Muscle of arm (tissue), 14 donors: ENCODE measurements at places on chromosomes 5 and 9.

DNA sequence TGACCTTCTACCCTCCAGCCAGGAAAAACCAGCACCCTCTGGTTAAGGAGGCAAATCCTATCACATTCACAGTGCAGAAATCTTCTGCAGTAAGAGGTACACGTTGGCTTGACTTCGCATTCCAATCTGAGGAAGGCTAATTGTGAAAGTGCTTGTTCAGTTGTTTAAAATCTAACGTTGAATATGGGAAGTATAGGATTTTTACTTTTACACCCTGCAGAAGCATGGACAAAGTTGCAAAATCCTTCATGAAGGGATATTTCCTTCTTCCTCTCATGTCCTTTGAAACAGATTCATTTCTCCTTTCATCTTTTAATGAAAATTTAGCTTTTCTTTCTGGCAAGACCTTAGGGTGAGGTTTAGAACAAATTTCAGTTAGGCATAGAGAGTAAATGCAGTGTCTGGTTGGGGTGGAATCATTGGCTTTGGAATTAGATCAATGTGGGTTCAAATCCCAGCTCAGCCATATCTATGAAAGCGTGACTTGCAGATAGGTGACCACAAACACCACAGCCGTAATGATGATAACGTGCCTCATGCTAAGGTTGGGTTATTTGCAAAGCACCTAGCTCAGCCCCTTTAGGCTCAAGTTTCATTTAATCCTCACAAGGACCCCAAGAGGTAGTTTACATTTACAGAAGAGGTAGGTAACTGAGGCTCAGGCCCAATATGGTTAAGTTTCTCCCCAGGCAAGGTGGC is 42.2 kb upstream of the C5orf58 start:
- DNase-seq = no peak

DNA sequence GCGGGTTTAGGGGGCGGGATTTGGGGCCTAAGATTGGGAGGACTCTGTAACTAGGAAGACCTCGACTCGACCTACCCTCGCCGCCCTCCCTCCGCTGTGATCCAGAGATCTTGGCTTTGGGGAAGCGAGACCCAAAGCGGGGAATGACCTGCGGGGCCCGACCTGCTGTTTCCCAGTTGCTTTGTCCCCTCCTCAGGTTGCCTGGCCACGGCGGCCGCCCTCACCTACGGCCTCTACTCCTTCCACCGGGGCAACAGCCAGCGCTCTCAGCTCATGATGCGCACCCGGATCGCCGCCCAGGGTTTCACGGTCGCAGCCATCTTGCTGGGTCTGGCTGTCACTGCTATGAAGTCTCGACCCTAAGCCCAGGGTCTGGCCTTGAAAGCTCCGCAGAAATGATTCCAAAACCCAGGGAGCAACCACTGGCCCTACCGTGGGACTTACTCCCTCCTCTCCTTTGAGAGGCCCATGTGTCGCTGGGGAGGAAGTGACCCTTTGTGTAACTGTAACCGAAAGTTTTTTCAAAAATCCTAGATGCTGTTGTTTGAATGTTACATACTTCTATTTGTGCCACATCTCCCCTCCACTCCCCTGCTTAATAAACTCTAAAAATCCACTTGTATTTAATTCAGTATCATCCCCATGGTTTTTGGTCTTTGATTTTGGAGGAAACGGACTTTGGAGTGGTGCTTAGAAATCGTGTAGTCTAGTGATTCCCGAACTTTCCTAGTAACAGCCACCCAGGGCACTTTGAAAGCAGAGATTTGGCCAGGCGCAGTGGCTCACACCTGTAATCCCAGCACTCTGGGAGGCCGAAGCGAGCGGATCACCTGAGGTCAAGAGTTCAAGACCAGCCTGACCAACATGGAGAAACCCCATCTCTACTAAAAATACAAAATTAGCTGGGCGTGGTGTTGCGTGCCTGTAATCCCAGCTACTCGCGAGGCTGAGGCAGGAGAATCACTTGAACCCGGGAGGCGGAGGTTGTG is 878 bp downstream of the HIGD2A start:
- no peak for DNase-seq

GRCh38 chr5:32193591-32193990 is 19.5 kb upstream of the GOLPH3 start:
- DNase-seq = peak; percentile 61

DNA sequence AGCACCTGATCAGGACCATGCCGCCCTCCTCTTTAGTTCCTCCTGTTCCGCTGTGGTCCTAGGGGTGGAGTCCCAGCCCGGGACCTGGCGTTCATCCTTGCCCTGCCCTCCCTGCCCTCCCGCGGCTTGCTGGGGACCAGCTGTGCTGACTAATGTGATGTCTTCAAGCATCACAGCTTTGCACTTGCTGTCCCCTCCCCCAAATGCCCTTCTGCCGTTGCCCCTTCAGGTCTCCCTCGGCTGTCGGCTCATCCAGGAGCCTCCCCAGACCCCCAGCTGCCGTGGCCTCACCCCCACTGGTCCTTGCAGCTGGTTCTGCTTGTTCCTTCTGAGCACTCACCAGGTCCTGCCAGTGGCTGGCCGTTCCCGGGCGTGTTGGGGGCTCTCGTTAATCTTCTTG is 19.9 kb downstream of the RXRA start:
- DNase-seq = no peak

DNA sequence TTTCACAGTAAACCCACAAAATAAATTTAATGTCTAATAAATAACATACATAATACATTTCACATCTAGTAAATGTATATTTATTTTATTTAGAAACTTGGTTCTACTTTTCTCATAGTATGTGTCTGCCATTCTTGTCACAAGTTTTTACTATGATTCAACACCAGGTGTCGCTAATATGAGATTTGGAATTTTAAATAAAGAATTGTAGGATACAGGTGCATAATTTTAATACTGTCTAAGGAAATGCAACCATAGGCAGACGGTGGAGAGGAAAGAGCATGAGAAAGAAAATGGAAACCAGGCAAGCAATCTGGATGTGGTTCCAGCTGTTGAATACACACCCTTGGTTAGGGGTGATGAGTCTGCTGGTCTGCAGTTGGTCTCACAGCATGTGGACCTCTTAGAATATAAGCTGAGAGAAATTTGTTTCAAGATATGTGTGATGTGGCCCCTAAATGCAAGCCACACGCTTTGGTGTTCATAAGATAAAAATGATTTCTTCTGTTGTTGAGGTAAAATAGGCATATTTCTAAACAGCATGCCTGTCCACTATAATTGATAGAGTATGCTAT is 114.7 kb upstream of the TXNDC8 start:
- DNase-seq = peak; percentile 26

DNA sequence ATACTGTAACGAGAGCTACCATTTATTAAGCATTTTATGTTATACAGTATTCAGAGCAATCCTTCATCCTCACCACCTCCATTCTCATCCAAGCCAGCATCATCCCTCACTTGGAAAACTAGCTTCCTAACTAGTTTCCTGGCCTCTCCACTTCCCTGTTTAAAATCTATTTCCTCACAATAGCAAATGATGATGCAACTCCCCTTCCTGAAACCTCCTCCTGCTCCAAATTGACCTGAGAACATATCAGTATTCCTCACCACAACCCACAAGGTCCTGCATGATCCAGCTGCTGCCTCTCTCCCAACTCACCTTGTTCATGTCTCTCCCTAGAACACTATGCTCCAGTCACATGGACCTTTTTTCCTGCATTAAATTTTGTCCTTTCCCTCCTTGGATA is 4.3 kb upstream of the SLC36A2 start:
- no peak for DNase-seq

GRCh38 chr5:73938938-73939320 is 312.9 kb downstream of the ARHGEF28 start:
- no peak for DNase-seq

GRCh38 chr5:82096249-82096648 is 124.4 kb downstream of the ATG10 start:
- DNase-seq = no peak

DNA sequence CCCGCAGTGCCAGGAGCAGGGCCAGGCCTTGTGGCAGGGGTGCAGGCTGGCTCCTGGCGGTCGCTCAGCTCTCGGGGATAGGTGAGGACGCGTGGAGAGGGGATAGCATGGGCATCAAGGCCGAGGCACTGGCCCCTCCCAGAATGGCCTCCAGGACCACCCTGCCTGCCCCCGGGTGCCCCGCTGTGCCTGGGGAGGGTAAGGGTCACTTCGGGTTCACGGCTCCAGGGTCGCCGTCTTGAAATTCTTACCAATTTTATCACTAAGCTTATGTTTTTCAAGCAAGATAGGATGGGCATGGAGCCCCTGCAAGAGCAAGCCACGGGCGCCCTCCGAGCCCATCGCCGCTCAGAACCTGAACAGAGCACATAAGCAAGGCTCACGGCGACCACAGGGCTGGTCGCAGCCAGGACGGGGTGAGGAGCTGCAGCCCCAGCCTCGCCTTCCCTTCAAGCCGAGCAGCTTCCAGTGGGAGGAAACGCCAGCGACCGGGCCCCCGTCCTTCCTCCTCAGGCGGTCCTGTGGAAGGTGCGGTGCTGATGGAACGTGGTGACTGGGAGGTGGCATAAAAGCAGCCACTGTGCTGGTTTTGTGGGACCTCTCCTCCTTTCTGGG is 14.2 kb upstream of the CLPTM1L start:
- no peak for DNase-seq

DNA sequence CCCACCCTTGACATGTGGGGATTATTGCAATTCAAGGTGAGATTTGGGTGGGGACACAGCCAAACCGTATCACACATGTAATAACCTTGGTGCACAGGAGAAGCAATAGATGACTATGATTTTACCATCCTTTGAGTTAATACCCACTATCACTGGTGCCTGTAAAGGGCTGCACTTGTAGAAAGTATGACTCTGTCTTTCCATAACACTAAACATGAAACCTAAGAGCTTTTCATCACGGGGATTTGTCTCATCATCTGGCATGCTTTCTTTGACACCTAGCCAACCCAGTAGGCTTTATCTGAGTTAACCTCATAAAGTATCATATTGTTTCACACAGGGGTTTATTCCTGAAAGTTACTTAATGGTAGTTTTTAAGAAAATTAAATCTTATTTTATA is 188.9 kb upstream of the TNC start:
- DNase-seq = no peak

DNA sequence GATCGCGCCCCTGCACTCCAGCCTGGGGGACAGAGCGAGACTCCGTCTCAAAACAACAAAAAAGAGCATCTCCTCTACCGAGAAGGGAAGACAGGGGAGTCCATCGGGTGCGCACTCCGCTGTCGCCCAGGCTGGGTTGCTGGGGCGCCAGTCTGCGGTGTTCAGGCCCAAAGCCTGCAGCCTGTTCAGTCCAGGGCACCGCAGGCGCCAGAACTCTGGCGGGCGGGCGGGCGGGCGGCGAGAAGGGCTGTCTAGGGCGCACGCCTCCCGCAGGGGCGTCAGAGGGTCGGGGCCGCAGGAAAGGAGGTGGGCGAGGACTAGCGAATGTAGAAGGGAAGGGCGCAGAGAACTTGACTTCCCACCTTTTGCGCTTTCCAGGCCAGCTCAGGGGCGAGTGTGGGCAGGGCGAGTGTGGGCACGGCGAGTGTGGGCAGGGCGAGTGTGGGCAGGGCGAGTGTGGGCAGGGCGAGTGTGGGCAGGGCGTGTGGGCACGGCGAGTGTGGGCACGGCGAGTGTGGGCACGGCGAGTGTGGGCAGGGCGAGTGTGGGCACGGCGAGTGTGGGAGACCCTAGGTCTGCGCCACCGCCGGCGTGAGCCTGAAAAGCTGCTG is 10.5 kb downstream of the PROP1 start:
- DNase-seq = no peak

GRCh38 chr5:160685695-160686094 is 166.3 kb downstream of the ATP10B start:
- DNase-seq = no peak

DNA sequence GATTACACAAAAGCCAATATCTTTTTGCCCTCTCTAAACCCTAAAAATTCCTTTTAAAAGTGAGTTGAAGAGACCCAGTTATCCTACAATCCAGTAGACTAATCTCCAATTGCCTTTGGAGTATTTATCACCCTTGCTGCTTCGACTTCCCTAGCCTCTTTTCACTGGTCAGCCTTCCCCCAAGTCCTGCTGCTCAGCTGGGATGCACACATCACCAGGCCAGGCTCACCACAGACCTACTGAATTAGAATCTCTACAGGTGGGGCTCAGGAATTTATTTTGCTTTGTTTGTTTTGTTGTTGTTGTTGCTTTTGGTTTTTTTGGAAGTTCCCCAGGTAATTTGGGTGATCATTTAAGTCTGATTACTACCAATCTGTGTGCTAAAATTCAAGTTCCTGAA is 11.6 kb upstream of the FOXD1 start:
- no peak for DNase-seq

GRCh38 chr5:61881821-61882487 is 424.1 kb upstream of the KIF2A start:
- no peak for DNase-seq

GRCh38 chr5:135452321-135453030 is at the start of gene TIFAB:
TIFAB (minus strand) TSS chr5:135452351; CDS start chr5:135449939, 2,412 bp downstream.
- no peak for DNase-seq

GRCh38 chr9:75023846-75024245 is 4.2 kb downstream of the CARNMT1 start:
- DNase-seq = no peak

GRCh38 chr5:139295346-139296057 is 2.0 kb downstream of the MATR3 start:
- no peak for DNase-seq

DNA sequence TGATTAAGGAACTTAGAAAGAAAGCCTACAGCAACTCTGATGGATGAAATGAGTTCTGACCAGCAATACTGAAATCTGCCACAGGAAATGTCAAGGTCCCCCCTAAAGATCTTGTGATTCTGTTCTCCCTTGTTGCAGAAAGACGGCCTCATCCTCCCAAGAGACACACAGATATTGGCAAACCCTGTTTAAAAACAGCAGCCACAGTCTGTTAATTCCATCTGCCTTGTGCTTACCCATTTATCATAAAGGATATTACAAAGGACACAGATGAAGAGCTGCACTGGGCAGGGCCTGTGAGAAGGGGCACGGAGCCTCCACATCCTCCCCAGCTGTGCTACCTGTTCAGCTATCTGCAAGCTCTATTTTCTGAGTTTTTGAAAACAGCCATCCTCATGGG is 15.2 kb downstream of the RAPGEF1 start:
- DNase-seq = no peak

DNA sequence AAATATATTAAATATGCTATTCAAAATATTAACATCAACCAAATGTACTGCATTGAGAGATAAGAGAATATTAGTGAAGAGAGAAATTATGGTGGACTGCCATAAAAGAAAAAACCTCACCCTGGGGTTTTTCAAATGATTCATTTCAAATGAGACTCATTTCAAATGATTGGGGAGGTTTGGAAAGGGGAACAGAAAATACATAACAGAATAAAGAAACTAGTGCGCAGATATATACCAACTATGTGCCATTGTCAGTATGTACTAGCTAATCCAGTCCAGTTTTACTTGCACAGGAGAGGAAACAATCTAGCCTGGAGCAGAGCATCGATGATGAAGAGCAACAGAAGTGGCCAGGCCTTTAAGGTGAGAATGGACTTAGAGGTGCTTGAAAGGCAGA is 651.6 kb upstream of the RORB start:
- DNase-seq = no peak

GRCh38 chr9:109254317-109254716 is 66.5 kb downstream of the EPB41L4B start:
- DNase-seq = no peak

- DNase-seq = no peak
Measured at GRCh38 chr9:94002316-94003140, 47.4 kb upstream of the BARX1 start.
